ENCODE measurements at places on chromosomes 7 and 10. TPM values are rescaled to one million over a fixed set of nuclear protein-coding genes. Genes with fewer than 3 reads are reported as not detected.

The ZNF680 gene
- total RNA-seq = 21.6 TPM

The ECHDC3 gene
- 3.2 TPM for total RNA-seq

The AMZ1 gene
- not detected for total RNA-seq

The PAPOLB gene
- total RNA-seq = 0.13 TPM

The MNX1 gene
- total RNA-seq = not detected

The DLX6 gene
- not detected for total RNA-seq

The BCAP29 gene
- total RNA-seq = 242 TPM

The VGF gene
- total RNA-seq = 0.45 TPM

The PRKG1 gene
- total RNA-seq = 6.2 TPM

The HOXA2 gene
- total RNA-seq = 0.51 TPM

GRCh38 chr10:12772797-12773587 lies 228.5 kb downstream of the CCDC3 start:
- no peak for DNase-seq

DNA sequence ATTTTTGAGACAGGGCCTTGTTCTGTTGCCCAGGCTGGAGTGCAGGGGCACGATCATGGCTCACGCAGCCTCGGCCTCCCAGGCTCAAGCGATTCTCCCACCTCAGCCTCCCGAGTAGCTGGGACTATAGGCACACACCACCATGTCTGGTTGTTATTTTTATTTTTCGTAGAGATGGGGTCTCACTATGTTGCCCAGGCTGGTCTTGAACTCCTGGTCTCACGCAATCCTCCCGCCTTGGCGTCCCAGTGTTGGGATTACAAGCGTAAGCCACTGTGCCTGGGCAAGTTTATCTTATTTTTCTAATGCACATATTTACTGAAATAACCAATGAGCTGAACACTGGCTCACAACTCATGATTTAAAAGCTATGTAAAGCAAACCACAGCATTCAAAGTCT lies 61.9 kb downstream of the FAM171A1 start:
- no peak for DNase-seq

DNA sequence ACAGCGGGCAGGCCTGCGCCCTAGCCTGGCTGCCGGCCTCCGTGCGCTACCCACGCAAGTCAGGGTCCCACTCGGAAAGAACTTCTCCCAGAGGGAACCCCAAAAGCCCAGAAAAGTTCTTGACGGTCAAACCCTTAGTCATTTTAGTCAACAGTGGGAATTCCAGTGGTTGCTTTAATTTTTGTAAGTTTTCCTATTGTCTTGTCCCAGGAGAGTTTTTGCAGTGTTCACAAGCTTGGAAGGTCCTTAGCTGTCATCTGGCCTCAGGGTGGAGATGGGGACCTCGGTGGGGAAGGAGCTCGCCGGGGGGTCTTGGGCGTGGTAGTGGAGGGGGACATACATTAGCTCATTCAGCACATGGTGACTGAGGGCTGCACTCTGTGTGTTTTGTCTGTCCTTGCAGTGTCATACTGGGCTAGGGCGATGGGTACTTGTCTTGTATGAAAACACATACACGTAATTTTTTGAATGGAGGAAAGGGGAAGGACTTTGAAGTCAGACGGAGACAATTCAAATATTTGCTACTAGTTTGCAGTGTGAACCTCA lies 736 bp downstream of the MINDY4 start:
- peak; percentile 11 for DNase-seq

DNA sequence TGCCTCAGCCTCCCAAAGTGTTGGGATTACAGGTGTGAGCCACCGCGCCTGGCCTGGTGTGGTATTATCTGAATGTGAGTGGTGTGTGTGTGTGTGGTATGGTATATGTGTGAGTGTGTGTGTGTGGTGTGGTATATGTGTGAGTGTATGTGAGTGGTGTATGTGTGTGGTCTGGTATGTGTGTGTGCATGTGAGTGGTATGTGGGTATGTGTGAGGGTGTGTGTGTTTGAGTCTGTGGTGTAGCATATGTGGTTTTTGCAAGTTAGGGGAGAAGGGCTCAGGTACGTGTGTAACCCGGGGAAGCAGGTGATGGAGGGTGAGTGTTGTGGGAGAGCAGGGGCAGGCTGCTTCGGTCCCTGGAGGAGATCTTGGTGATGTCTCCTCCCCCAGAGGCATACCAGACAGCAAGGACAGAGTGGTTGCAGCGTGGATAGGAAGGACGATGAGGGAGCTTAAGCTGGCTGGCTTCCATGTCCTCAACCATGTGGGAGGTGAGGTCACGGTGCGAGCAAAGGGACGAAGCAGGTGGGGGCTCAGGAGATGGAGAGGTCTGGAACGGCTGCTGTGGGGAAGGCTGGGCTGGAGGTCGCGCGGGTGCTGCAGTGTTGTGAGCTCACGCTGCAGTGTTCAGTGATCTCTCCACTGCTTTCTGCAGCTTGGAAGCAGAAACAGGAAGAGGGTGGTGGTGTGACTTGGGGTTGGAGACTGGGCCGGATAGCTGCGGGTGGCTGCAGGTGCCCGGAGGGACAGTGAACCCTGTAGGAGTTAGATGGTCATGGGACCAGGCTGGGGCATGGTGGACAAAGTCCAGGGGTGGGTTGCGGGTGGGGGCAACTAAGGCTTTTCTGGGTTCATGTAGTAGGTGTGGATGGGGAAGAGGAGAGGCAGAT lies 5.0 kb downstream of the ZYX start:
- no peak for DNase-seq

DNA sequence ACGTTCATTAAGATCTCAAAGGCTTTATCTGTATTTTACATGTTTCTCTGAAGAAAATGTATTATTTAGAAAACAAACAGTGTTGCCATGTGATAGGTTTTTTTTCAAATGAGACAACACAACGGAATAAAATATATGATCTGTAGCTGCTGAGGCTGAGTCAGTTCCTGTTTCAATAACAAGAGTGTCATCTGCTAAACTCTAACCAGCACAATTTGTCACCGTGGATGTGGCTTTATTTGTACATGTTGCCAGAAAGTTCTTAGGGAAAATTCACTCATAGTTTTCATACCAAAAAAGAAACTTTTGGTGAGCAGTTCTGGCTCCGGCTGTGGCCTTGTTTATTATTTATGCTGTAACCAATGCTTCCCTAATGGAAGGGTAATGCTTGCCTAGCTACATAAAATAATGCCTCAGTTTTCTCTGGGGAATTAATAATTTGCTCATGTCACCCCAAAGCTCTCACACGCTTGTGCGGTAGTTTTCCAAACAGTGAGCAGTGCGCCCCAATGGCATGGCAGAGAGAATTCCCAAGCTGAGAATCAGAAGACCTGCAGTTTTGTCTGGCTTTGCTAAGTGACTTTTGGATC lies 20.3 kb upstream of the KLF6 start:
- peak; percentile 97 for DNase-seq

- no peak for DNase-seq
Observed at GRCh38 chr7:29143751-29144150, 2.6 kb downstream of the CPVL start.

GRCh38 chr7:73565675-73566340 lies 8.3 kb upstream of the BCL7B start:
- DNase-seq = no peak

GRCh38 chr10:5092848-5093790 lies 1.1 kb upstream of the AKR1C3 start:
- no peak for DNase-seq

- no peak for DNase-seq
Observed at GRCh38 chr10:124005091-124005490, 88.3 kb downstream of the CHST15 start.

DNA sequence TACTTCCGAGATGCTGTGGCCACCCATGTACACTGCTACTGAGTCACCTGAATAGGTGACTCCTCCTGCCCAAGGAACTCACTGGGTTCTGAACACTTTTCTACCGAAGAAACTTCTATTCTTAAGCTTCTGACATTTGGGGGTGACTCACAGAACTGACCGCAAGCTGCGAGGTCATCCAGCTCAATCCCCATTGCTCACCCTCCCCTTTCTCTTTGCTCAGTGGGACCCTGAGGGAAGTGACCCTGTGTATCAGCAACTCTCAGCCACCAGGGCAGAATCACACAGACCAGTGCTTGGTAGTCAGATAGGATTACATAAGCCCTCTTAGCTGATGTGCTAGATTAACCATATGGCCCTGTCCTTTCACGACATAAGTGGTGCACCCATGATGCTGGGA lies 46.3 kb downstream of the INSYN2A start:
- DNase-seq = peak; percentile 89

- no peak for DNase-seq
Observed at GRCh38 chr10:79150444-79150754, 81.6 kb downstream of the ZMIZ1 start.

DNA sequence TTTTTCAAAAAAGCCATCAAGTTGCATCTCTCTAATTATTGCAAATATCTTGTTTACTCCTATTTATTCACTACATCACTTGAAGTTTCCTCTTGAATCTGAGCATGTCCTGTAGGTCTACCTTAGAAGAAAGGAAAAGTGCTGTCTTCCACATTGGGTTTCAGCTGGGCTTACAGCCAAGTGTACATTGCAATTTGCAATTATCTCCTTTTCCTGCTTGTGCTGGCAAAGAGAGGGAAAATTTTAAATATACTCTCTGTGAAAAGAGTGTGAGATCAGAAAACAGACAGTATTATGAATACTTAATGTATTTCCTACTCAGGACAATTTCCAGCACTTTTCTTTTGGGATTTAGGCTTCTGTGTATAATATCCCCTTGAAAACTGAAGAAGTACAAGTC lies 839.7 kb downstream of the CNTNAP2 start:
- DNase-seq = no peak

- DNase-seq = peak; percentile 28
Observed at GRCh38 chr7:17153536-17153935, 144.9 kb upstream of the AHR start.

DNA sequence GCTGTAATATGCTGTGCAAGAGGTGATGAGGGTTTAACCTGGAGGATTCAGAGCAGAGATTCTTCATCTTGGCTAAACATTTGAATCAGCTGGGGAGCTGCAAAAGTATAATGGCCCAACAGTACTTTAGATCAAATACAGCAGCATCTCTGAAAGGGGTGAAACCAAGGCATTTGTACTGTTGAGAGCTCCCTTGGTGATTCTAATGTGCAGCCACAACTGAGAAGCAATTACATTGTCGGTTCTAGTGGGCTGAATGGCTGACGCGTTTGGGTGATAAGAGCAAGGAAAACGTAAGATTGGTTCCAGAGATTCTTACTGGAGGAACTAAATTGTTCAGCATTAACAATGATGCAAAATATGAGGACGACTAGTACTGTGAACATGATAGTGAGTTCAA lies 269.7 kb downstream of the AGMO start:
- no peak for DNase-seq

DNA sequence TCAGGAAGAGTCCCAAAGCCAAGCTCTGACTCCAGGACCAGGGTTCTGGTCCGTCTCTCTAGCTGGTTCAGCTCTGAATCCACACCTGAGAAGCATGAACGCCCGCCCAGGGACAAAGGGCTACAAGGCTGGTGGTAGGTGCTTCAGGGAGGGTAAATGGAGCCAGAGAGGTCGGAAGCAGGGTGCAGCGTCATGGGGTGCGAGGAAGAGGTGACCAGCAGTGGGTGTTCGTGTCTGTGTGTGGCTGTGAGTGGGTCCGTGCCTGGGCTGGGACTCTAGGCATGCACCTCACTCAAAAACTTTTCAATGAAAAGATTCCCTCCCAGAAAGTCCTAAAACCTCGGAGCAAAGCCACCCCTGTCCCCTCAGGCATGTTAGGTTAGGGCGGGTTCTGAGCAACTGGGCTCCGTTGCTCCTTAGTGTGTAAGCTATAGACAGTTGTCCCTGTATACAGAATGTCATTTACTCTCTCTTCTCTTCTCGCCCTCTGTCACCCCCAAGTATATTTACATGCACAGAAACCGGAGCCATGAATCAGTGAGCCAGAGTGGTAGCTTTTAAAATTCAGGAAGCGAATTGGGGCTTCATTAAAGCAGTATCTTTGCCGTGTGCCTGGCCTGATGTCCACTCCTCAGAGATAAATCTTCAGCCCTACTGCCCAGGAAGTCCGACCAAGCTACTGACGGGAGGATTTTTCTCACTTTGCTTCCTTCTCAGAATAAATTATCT lies 12.3 kb upstream of the GATA3 start:
- no peak for DNase-seq

GRCh38 chr7:40092182-40092581 lies 42.2 kb downstream of the MPLKIP start:
- DNase-seq = no peak

DNA sequence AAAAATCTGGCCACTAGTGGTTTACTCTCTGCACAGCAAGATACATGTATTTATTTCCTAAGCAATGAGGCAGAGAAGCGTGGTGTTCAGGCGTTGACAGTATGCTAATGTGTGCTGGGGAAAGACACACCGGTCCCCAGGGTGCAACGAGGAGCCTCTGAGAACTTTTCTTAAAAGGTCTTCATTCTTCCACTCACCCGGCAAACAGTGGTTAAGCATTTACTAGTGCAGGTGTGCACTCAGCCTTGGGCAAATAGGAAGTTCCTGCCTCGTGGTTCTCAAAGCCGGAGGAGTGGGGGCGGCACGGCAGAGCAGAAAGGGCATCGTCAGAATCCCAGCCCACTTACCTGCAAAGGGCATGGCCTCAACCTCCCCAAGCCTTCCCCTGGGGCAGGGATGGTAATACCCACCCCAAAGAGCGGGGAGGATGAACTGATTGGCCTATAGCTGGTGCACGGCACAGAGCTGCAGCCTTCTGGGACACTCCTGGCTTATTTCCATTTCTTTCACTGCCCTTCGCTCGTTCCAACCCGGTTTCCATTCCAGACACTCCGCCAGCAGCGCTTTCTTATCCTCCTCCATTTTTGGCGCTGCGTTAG lies 184.3 kb upstream of the CTBP2 start:
- no peak for DNase-seq

DNA sequence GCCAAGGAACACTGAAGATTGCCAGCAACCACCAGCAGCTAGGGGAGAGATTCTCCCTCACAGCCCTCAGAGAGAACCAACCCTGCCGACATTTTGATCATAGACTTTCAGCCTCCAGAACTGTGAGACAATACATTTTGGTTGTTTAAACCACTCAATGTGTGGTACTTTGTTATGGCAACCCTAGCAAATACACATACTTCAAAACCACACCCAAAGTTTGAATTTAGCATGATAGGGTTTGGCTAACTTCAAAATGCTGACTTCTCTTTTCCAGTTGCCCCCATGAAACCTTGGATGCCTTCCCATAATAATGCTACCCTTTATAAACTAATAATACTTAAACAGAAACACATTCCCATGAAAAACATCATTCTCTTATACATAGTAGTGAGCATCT lies 149.8 kb downstream of the DGKI start:
- DNase-seq = no peak

- DNase-seq = peak; percentile 61
Observed at GRCh38 chr10:11245510-11245909, 227.8 kb downstream of the CELF2 start.

DNA sequence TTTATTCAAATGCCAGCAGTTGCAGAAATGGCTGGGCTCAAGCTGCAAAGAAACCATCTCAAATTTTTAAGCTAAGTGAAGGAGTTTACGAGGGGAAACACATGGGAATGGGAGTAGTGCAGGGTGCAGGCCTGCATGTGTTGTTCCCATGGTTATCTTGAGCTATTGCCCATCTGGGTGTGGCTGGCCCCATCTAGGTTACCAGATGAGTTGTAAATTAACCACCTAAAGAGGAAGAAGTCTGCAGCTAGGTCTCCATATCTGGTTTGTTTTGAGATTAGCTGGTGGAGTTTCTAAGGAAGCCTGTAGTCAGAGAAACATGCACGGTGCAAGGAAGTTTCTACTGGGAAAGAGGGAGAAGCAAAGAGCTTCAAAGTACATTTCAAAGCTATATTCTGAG lies 23.3 kb upstream of the STEAP2 start:
- no peak for DNase-seq

Data from LHCN-M2 (cell line).